Hair follicular keratinocyte (primary cell): ENCODE measurements at places on chromosomes 16 and 17. TPM values are rescaled to one million over a fixed set of nuclear protein-coding genes. Genes with fewer than 3 reads are reported as not detected.

The TMEM114 gene
- total RNA-seq: not detected in 2 replicates

The DLX4 gene
- total RNA-seq: 0.08 and 0.23 TPM in 2 replicates

The GP1BA gene
- not detected in 2 replicates for total RNA-seq

The MPP2 gene
- total RNA-seq: 0.31 and 0.61 TPM in 2 replicates

The NGFR gene
- total RNA-seq: 24.0 and 64.8 TPM in 2 replicates

The MYH3 gene
- 0.23 and 0.34 TPM in 2 replicates for total RNA-seq

The TP53TG3F gene
- not detected in 2 replicates for total RNA-seq

The EMP2 gene
- total RNA-seq: 17.0 and 23.0 TPM in 2 replicates

The CCDC200 gene
- total RNA-seq: not detected in 2 replicates

The TRIM47 gene
- total RNA-seq: 40.9 and 68.3 TPM in 2 replicates

The MPV17L gene
- total RNA-seq: 0.16 and 1.5 TPM in 2 replicates

The EARS2 gene
- total RNA-seq: 32.4 and 41.7 TPM in 2 replicates

The SPATA22 gene
- total RNA-seq: 0.76 TPM in 1 of 2 replicates, not detected in the other

The LIG3 gene
- 23.9 and 28.1 TPM in 2 replicates for total RNA-seq

The POLR3K gene
- 2.7 and 8.7 TPM in 2 replicates for total RNA-seq

The KNOP1 gene
- total RNA-seq: 19.0 and 27.8 TPM in 2 replicates

The PIP4K2B gene
- 35.5 and 41.0 TPM in 2 replicates for total RNA-seq

The SEPTIN1 gene
- total RNA-seq: not detected in 2 replicates

The PAQR4 gene
- 34.4 and 38.0 TPM in 2 replicates for total RNA-seq

The MT3 gene
- total RNA-seq: not detected in 2 replicates

The KRTAP4-7 gene
- not detected in 2 replicates for total RNA-seq

The MILR1 gene
- 2.4 TPM in 1 of 2 replicates, not detected in the other for total RNA-seq

The PERCC1 gene
- 0.16 TPM in 1 of 2 replicates, not detected in the other for total RNA-seq

The CEP95 gene
- 12.2 and 17.2 TPM in 2 replicates for total RNA-seq

The CX3CL1 gene
- 4.2 and 8.4 TPM in 2 replicates for total RNA-seq

The TBC1D3E gene
- total RNA-seq: not detected in 2 replicates

The NOG gene
- 1.3 and 1.4 TPM in 2 replicates for total RNA-seq

The PYY gene
- total RNA-seq: 0.11 TPM in 1 of 2 replicates, not detected in the other

The KIF18B gene
- total RNA-seq: 7.7 and 22.7 TPM in 2 replicates

The HLF gene
- not detected in 2 replicates for total RNA-seq

The ATXN2L gene
- total RNA-seq: 44.7 and 73.6 TPM in 2 replicates

The CTRB1 gene
- total RNA-seq: not detected in 2 replicates

The PRSS8 gene
- 59.2 and 120 TPM in 2 replicates for total RNA-seq

The TAC4 gene
- not detected in 2 replicates for total RNA-seq

The RPAIN gene
- 25.1 and 31.0 TPM in 2 replicates for total RNA-seq

The KCTD2 gene
- 10.4 and 13.3 TPM in 2 replicates for total RNA-seq

The PDIA2 gene
- 0.47 TPM in 1 of 2 replicates, not detected in the other for total RNA-seq

The ZKSCAN2 gene
- 1.0 and 2.2 TPM in 2 replicates for total RNA-seq

The IGF2BP1 gene
- not detected in 2 replicates for total RNA-seq

The C17orf107 gene
- 1.1 and 2.2 TPM in 2 replicates for total RNA-seq

The NPIPA2 gene
- not detected in 2 replicates for total RNA-seq

The ADAP2 gene
- 0.62 and 0.91 TPM in 2 replicates for total RNA-seq

The AHSP gene
- not detected in 2 replicates for total RNA-seq

The UNC13D gene
- total RNA-seq: 0.87 and 1.2 TPM in 2 replicates

The CALB2 gene
- not detected in 2 replicates for total RNA-seq

The MYO15A gene
- 0.38 and 1.6 TPM in 2 replicates for total RNA-seq

The SLC52A1 gene
- total RNA-seq: 0.08 and 0.62 TPM in 2 replicates
